T-helper 22 cell (primary cell): ENCODE measurements at places on chromosomes 11 and 22.

- DNase-seq = no peak
These were observed 79.1 kb upstream of the SLC22A12 start for GRCh38 chr11:64511966-64512365.

DNA sequence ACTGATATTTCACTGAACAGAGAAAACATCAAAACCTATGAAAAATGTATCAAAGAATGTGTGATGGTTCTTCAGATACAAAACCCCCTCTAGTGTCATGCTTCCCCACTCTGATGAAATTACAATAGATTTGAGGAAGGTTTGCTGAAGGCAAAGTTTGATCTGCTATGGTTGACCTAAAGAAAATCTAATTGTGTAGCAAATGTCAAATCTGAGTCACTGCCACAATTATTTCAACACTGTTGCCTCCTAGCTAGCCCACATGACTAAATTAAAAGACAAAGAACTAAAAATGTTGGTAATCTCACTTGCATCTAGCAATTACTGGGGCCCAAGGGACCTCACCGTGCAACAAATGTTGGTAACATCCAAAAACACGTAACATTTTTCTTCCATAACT is 728.0 kb downstream of the DLG2 start:
- DNase-seq = no peak

DNA sequence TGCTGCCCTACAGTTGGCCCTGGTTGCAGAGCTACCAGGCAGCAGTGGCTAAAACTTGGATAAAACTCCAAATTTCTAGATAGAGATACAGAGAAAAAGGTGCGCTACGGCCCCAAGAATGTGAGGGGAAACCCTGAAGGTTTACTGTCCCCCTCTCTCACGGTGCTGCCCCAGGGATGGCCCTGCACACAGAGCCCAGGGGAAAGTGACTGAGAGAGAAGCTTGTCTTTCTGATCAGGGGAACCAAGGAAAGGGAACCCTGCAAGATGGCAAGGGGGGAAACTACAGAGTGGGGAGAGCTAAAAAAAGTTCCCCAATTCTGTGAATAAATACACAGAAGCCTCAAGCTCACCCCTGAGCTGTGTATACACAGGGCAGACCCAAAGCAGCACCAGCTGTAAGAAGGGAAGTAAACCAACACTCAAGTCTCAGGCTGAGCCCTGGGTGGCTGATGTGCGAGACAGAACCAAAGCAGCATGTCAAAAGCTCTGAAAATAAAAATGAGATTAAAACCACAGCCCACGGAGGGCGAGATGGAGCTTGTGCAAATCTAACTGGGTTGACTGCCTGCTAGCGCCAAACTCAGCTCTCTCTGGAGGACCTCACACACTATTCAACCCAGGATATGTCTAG is 22.1 kb downstream of the GNB1L start:
- no peak for DNase-seq

DNA sequence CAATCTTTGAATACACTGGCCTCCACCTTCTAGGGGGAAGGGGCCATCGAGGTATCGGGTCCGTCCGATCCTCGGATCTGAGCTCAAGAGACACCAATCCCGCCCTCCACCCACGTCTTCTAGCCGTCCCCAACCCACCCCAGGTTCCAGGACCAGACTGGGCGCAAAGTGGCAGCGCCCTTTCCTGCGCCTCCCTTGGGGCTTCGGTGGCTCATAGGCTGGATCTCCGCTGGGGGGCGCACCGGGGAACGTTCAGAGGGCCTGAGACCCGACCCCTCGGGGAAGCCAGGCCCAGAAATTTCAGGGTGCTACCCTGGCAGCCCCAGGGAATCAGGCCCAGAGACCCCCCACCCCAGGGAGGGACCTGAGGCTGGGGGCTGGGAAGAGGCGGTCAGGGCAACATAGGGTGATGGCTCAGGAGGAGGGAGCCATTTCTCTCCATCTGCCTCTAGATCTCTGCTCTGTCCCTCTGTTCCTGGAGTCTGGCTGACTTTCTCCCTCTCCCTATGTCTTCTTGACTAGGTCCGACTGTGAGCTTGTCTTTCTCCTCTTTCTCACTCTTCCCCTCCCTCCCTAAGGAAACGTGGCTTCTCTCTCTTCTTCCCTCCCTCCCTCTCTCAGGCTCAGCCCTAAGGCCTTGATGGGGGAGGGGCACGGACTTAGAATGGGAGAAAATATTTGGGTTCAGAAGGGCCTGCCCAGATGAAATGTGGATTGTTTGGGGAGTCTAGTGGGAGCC is 1.1 kb downstream of the CREB3L1 start:
- no peak for DNase-seq

DNA sequence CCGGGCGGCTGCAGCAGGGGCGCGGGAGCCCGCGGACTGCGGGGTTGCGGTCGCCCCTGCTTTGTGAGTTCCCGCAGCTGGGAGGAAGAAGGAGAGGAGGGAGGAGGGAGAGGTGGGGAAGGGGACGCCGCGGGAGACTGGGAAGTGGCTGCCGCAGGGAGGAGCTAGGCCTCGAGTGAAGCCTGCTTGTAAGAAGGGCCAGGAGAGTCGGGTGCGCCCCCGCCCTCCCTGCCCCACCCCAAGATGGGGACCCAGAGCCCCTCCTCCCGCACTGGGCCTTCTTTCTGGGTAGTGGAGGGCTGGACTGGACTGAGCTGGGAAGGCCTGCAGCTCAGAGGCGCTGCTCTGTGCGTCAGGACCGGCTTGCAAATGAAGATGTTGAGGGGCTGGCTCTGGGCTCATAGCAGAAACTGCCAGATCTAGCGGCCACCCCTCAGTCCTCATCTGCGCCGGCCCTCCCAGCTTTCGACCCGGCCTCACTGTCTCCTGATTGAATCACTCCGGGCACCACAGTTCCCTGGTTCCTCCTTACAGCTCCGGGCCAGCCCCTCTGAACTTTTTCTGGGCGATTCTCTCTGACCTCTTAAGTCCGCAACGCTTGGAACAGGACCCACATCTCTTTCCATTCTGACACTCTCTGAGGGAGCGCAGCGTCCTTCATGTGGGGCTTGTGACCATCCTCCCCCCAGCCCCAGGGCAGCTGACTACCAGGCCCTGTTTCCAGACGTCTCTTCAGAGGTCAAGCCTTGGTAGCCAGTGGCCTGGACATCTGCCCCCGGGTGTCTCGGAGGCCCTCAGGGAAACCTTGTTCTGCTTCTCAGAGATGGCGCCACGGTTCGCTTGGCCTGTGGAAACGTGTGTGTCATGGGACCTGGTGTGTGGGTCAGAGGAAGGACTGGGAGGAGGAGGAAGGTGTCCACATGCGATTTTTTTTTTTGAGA is 21.9 kb downstream of the SERPINH1 start:
- no peak for DNase-seq

GRCh38 chr11:112499153-112499880 is 238.7 kb upstream of the PLET1 start:
- DNase-seq = no peak

DNA sequence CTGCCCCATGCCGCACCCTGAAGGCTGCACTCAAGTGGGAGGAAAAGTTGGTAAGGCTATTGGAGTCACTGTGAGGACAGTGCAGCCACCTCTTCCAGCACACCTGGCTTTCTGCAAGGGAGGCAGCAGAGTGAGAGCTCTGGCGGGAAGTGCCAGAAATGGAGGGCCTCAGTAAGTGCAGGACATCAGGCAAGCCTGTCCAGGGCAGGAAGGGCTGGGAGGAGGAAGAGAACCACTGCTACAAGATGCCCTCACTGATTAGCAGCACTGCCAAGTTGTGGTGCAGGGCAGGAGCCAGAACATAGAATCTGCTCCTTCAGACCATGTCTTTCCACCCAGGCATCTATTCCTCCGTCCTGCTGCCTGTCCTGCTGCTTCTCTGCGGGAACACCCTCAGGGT is 61.2 kb upstream of the CLTCL1 start:
- DNase-seq = no peak

DNA sequence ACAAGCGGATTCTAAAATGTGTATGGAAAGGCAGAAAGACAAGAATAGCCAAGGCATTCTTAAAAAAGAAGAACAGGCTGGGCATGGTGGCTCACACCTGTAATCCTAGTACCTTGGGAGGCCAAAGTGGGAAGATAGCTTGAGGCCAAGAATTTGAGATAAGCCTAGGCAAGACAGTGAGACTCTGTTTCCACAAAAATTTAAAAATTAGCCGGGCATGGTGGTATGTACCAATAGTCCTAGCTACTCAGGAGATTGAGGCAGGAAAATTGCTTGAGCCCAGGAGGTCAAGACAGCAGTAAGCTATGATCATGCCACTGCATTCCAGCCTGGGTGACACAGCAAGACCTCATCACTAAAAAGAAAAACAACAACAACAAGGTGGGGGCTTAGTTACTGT is 46.0 kb upstream of the PPP2R1B start:
- no peak for DNase-seq

GRCh38 chr11:67466962-67467771 is 1.9 kb downstream of the TMEM134 start:
- DNase-seq = no peak

DNA sequence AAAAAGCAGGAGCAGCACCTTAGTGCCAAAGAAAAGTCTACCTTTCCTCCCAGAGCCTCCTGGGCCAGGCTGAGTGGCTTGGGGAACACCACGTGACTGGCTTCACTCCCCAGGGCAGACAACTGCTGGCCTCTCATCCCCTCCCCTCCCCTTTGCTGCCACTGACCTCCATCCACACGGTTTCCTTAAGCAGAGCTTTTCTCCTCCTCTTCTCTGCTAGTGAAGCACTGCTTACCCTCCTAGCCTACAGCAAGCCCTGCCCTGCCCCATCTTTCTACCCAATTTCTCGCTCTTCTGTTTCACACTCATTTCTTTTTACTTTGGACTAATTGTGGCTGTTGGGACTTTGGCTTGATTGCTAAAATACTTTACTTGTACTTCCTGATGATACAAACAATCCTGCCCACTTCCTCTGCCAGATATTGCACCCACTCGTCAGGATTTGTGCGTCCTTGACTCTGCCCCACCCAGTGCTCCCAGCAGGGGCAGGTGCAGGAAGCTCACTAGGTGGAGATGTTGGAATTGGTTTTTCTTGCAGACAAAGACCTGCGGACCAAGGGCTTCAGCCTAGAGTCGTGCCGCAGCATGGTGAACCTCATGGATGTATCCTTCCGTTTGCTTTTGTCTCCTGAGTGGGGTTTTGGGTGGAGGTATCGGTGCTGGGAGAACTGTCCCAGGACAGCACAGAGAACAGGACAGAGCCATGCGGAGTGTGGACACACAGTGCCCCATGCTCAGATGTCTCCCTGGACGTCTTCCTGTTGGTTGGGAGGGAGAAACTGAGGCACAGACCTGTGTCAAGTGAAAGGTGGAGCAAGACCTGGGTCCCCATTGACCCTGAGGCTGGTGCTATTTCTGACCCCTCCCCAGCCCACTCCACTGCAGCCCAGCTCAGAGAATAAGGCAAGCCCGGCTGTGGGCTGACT is 27.3 kb downstream of the CAPN1 start:
- DNase-seq = no peak

DNA sequence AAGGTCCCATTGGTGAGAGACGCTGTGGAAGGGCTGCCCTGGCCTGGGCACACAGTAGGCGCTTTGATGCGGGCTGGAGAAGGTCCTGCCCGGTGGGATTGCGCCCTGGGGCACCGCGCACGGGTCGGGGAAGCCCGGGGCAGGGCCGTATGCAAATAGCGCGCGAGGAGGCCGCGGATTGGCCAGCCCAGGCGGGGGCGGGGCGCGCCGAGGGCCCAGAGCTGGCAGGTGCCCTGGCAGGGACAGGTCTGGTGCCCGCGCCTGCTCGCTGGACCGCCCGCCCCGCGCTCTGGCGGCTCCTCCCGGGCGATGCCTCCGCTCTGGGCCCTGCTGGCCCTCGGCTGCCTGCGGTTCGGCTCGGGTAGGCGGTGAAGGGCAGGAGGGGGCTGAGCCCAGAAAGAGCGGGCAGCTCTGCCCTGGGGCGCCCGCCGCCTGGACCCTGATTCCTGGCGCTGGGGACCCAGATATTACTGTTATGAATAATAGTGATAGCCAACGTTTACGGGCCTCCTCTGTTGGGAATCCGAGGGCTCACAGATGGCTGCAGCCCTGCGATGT is at the start of gene UPK3A:
Gene UPK3A, plus strand, starts transcription at position 245 of the 558 bp plus-strand sequence. Its CDS starts 65 bp downstream, at position 310.
- peak; percentile 33 for DNase-seq

GRCh38 chr11:48020092-48020755 is 39.9 kb downstream of the PTPRJ start:
- DNase-seq = no peak

GRCh38 chr11:76604081-76604625 is 66.4 kb downstream of the LRRC32 start:
- DNase-seq = no peak

DNA sequence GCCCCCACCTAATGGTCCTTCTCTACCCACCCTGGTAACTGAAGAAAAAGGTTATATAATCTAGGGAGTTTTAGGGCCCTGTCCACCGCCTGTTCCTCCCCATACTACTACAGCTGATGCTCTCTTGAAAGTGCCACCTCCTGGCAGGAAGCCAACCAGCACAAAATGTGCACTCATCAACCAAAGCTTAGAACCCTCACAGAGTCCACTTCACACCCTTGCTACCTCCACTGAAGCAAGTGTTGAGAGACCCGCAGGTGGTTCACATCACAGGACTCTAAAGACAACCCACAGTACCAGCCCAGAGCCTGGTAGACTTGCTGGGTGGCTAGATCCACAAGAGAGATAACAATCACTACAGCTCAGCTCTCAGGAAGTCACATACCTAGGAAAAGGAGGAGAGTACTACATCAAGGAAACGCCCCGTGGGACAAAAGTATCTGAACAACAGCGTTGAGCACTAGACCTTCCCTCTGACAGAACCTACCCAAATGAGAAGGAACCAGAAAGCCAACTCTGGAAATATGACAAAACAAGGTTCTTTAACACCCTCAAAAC is 17.5 kb upstream of the OR10W1 start:
- DNase-seq = no peak

GRCh38 chr11:58395581-58395980 is 11.1 kb downstream of the OR5B3 start:
- no peak for DNase-seq

GRCh38 chr22:30104501-30105156 is 24.4 kb downstream of the HORMAD2 start:
- DNase-seq = no peak

DNA sequence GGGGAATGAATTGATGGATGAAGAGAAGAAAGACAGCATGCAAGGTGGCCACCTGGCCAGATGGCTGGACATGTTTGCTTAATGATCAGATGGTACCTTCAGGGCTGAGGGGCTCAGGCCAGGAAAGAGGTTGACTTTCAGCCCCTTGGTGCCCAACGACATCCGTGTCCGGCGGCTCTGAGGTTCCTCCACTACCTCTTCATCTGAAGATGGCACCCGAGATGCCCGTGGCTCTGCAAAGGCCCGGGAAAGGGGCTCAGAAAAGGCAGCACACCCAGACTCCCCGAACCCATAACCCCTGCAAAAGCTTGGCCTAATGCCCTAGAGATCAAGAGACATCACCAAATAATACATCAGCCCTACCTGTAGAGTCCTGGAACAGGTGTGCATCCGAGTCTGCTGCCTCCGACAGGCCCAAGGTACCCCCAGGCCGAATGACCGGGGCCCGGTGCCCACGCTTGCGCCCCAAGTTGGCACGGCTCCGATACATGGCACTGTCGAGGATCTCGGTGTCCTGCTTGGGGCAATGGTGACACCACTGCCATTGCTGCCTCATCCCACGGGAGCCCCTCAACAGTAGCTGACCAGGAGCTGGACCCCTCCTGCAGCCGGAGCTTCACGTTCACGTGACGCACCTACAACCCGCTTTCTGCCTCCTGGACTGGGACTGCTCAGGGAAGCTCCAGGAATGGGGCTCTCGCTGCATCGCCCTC is 22.9 kb downstream of the TNKS1BP1 start:
- DNase-seq = no peak
